ENCODE measurements at places on chromosomes 2 and 18.

DNA sequence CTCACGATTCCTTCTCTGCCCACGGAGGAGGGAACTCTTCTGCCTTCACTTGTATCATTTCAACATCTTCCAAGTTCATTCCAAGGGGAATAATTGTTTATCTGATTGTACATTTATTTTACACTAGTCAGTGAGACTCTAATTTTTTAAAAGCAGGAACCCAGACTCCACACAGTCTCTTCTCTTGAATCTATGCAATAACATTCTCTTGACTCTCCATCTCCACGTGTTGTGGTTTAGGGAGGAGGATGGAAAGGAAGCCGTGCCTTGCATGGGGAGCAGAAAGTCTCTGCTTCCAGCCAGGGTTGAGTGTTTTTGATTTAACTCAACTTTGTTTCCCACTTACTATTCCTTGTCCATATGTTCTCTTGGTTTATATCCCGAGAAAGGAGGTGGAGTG lies 131.1 kb upstream of the RIOK3 start:
- DNase-seq: no peak

DNA sequence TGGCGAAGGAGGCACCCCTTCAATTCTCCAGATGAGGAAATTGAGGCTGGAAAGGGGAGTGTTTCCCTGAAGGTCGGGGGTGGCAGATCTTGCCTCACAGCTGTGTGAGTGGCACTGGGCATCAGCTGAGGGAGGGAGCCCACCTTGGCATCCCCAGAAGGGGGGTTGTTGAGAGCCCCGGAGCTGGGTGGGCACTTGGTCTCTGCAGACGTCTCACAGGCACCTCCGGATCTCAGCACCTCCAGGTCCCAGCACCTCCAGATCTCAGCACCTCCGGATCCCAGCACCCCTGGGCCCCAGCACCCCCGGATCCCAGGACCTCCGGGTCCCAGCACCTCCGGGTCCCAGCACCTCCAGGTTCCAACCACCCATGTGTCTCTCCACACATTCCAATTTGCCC lies 137.9 kb downstream of the NFATC1 start:
- no peak for DNase-seq

DNA sequence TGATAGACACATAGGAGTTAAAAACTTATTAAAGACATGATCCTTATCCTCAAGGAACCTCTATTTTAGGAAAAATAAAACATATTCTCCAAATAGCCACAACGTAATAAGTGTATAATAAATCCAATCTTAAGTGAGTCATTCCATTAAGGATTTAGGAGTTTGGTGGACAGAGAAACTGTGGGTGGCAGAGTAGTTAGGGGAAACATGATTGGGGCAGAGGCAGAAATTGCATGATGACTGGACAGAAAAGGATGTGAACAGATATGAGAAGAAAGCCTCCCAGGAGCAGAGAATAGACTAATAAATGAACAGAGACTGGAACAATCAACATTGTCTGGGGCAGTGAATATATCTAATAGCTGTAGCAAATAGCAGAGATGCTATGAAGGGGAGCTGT lies 48.1 kb upstream of the SIGLEC15 start:
- no peak for DNase-seq

DNA sequence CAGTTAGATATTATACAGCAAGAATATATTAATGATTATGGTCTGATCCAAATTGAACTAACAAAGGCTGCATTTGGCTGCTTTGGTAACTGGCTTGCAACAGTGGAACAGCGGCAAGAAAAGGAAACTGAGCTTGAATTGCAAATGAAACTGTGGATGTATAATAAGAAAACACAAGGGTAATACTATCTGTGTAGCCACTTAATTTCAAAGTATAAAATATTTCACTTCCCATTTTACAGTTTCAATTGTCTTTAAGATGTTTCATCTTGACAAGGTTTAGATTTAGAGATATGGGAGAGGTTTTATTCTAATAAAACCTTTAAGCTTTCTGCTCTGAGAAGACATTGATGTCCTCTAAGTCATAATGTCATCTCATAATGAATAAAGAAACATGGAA lies 23.8 kb downstream of the WDR75 start:
- no peak for DNase-seq

GRCh38 chr2:23330214-23330613 lies 54.8 kb upstream of the KLHL29 start:
- DNase-seq: peak; percentile 12

DNA sequence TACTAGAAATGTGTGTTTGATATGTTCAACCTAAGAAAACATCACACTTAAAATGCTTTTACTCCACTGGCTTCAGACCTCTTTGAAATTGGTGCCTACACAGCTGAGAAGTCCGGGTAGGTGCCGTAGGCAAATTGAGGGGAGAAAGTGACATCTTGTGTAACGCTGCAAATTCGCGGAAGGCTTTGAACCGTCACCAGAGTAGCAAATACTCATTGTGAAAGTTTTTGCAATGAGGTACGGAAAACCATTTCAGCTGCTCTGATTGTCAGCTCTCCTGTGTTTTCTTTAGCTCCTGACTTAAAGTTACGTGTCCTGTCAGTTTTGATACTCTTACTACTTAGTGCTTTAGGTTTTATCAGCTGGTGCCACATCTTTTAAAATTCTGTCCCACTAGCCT lies 224.5 kb downstream of the FAM210A start:
- DNase-seq: no peak

DNA sequence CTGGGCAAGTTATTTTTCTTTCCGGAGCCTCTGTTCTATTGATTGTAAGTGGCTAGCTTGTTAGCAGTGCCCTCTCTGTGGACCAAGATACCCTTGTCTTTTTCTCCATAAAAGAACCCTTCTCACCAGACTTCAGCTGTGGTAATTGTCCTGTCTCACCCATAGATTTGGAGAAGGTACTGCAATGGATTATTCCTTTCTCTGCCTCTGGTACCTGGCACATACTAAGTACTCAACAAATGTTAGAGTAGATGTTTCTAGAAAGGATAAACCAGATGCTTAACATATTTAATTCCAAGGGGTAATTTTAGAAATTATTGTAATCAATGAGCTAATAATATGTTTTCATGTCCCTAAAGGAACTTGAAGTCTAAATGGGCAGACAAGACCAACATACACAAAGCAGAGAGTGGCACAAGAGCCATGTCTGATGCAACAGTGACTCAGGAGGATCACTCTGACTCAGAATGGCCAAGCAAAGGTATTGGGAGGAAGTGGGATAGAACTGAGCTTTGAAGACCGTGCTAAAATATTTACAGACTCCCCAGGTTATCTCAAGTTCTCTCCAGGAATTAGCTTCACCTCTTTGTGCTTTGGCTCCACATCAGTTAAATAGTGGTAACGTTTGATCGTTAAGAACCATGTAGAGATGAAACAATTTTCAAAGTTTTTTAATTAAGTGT lies 129.7 kb upstream of the OSR1 start:
- no peak for DNase-seq

DNA sequence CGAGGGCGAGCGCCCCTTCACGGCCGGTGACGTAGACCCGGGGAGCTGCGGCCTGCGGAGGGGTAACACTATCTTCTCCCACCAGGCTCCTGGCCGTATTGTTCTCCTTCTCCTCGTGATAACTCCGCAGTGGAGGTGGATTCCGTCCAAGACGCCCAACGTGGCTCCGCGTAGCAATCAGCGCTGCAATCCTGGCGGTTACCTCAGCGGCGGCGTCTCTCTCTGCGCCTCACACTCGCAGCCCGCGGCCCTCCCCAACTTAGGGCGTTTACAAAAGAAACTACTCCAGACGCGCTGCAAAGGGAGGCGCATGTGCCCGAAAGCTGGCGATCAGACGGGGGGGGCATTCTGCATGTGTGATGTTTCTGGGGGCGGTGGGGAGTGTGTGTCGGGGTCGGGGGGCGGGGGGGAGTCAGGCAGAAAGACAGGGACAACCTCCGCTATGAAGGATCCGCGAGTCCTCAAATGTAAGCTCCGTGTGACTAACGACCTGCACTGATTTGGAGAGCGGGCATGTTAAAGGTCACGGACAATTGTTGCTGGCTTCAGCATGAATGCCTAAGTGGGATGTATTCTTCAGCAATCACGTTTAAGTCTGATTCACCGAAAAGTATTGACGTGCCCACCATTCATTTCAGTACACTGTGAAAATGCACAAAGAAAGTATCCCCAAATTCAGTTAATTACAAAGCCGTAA lies 1.3 kb upstream of the ZNF516 start:
- peak; percentile 57 for DNase-seq

DNA sequence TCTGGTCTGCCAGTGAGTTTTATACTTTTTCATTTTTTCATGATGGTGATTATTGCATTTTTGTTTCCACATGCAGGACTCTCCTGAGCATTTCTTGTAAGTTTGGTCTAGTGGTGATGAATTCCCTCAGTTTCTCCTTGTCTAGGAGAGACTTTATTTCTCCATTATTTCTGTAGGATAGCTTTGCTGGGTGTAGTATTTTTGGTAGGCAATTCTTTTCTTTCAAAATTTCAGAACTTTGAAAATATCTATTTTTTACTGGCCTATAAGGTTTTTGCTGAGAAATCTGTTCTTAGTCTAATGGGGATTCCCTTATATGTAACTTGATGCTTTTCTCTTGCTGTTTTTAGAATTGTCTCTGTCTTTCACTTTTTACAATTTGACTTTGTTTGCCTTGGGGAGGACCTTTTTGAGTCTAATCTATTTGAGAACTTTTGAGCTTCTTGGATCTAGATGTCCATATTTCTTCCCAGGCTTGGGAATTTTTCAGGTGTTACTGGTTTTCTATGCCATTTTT lies 149.1 kb downstream of the UBR3 start:
- DNase-seq: no peak

GRCh38 chr18:60377778-60378469 lies 5.3 kb upstream of the MC4R start:
- DNase-seq: no peak

- DNase-seq: no peak
Observed at GRCh38 chr18:43932140-43932539, 654.9 kb upstream of the SYT4 start.

- DNase-seq: no peak
Observed at GRCh38 chr2:127085317-127085681, 21.7 kb downstream of the BIN1 start.

GRCh38 chr18:57574866-57575265 lies 11.6 kb downstream of the FECH start:
- DNase-seq: no peak

- DNase-seq: no peak
Observed at GRCh38 chr2:3418766-3419404, 39.4 kb downstream of the TRAPPC12 start.

DNA sequence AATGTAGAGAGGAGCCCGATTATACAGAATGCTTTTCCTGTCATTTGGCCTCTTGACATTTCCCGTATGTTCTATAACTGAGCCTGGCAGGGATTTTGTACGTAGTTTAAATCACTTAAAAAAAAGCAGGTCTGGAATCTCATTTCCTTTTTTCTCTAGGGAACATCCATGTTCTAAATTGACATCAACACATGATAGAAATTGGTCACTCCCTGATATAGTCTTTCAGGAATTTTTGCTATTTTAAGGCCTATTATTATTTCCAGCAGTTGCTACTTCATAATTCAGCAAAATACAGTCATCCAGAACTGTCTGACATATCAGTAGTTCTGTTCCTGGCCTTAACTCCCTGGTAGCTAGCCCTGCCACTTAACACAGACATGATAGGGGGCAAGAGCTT lies 565.7 kb upstream of the ZEB2 start:
- no peak for DNase-seq

DNA sequence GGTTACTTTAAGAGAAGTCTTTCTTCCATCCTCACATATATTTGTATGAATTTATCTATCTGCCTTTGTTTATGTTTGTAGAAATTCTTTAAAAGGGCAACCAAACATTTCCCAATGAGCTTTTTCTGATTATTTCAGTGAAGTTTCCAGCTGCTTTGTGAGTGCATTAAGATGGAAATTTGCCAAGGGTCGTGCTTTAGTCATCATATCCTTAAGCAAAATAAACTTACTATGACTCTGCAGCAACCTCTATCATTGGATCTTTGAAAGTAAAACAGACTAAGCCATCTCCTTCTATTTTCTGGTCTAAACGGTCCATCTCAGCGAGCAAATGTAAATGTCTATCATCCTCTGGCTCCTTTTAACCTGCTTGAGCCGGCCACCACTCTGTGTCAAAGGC lies 489.3 kb downstream of the SOX11 start:
- peak; percentile 18 for DNase-seq

DNA sequence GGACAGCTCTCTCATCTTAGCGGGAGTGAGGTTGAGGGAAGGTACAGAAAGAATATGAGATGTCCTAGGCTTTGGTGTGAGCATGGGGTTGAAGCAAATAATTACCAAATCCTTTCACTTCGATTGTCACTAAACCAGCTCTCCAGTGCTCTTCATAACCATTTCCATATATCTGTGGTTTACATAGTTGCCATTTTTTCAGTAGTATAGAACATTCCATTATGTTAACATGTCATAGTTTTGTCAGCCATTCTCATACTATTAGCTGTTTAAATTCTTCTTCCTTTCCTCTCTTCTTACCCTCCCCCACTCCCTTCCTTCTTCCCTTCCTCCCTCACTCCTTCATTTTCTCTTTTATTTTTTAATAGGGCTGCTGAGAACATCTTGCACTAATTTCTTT lies 205.9 kb downstream of the BABAM2 start:
- no peak for DNase-seq

- no peak for DNase-seq
Observed at GRCh38 chr2:203710226-203710625, 3.8 kb downstream of the CD28 start.

- peak; percentile 26 for DNase-seq
Observed at GRCh38 chr2:222561817-222562645, 93.9 kb downstream of the FARSB start.

GRCh38 chr2:112818094-112818902 lies 18.3 kb downstream of the IL1B start:
- peak; percentile 40 for DNase-seq

GRCh38 chr2:119487434-119488244 lies 36.6 kb downstream of the SCTR start:
- peak; percentile 92 for DNase-seq

DNA sequence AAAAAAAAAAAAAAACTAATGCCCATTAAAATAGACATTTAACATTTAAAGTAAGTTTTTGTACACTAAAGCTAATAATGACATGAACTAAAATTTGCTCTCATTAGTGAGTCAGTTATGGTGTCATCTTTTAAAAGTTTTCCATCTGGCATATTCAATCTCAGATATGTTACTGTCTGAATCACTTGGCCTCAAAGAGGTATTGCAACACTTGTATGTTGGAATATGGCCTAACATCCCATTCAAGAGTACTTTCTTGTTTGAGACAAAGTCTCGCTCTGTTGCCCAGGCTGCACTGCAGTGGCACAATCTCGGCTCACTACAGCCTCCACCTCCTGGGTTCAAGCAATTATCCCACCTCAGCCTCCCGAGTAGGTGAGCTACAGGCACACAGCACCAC lies 169.7 kb downstream of the TMEM163 start:
- no peak for DNase-seq

GRCh38 chr2:124159166-124159565 lies 134.1 kb downstream of the CNTNAP5 start:
- DNase-seq: no peak
